AG04450 (cell line): ENCODE measurements at places on chromosomes 16 and 17.

DNA sequence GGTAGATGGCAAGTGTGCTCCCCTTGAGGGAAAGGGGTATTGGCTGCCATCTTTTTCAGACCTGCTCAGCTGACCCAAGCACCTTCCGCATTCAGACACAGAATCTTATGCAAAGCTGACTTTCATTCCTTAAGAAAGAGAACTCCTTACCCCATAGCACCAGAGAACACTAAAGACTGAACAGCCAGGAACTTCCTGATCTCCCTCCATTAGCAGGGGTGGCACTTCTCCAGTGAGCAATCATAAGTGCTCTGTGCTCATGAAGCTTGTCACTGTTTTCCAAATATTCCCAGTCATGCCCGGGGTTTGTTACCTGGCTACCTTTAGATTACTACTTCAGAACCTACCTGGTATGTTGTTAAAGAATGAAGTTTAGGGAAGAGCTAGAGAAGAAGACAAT lies 11.9 kb downstream of the HSD17B2 start:
- DNase-seq: no peak

DNA sequence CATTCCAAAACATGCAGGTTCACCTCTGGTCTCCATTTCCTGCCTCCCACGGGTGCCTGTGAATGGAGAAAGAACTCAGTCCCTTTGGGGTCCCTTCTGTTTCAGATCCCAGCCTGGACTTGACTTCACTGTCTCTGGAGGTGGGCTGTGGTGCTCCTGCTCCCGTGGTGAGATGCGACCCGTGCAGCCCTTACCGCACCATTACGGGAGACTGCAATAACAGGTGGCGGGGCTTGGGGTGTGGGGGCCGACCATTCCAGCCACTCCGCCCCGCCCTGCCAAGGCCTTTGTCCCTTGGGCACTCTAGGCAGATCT lies 10.5 kb downstream of the LPO start:
- DNase-seq: no peak

GRCh38 chr17:45225051-45225700 lies 3.5 kb downstream of the FMNL1 start:
- DNase-seq: no peak

GRCh38 chr16:12784076-12784475 lies 19.6 kb downstream of the CPPED1 start:
- DNase-seq: no peak

DNA sequence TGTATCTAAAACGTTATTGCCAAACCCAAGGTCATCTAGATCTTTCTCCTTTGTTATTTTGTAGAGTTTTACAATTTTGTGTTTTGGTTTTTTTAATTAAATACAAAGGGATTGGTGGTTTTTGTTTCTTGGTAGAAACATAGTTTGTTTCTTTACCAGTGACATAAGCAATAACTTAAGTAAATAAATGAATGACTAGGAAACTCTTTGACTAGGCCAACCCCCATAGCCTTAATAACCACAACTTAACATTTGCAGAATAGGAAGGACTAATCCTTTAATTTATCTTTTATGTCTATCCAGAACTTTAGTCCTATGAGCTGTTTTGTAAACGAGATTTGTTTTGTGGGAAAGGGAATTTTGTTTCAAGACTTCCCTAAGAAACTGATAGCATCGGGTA lies 162.5 kb downstream of the PRKCA start:
- DNase-seq: no peak
